ENCODE measurements at places on chromosomes 6 and 20.

DNA sequence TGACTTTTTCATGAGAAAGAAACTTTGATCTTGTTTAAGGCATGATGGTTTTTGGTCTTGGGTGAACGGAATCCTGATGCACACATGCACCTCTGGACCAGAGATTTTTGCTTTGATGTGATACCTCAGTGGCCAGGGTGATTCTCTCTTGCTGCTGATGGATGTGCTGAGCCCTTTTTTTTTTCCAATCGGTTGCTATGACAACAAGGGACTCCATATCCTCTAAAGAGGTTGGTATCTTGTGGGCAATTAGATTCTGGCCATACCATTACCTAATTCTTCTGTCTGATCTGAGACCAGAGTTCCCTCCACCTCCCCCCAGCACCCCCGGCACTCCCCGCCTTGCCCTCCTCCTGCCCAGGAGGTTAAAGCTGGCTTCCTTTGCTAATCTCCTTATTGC, 24.9 kb downstream of the PDYN start:
- no peak for DNase-seq

DNA sequence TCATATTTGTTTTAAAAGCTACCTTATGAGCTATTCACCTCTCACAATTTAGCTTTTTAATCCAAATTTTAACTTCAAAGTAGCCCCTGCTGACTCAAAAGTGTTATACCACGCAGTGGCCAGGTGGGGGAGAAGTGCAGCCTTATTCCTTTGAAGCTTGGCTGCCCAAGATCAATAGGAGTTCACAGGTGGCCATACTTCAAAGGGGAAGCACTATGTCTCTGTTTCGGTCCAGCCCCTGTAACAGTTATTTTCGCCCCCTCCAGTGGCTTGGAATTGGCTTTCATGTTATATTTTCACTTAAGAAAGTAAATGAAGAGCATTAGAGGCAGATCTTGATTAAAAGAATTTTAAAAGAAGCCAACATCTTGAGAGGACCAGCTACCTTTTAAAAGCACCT, 608.4 kb downstream of the EPHA7 start:
- no peak for DNase-seq

- no peak for DNase-seq
Observed at GRCh38 chr6:30684386-30685156, 1.9 kb downstream of the PPP1R18 start.

DNA sequence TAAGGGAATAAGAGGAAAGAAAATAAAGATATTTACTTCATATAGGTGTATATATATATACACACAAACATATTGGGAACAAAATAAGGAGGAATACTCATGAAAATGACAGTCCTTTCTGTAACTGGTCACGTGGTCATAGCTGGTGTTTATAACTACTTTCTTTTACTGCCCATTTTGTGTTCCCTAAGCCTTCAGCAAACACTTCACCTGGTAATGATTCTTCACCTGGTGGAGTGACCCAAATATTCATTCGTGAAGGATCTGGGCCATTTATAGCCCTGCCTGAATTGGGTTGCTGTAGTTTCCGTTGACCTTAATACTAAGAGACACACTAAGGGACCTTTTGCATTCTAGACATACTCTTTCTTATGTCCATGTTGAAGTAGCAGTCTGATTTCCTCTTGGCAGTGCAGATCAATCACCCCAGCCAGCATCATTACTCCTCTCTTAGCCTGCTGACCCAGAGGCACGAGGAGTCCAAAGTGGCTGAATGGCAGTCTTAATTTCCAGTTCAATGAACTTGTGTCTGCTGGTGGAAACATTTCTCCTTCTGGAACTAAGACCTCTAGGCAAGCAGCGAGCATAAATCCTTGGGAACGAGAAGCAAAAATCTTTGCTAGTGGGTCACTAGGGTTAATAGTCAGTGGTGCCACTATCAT, 39.9 kb upstream of the IYD start:
- no peak for DNase-seq

- no peak for DNase-seq
Observed at GRCh38 chr20:50044353-50044960, 61.7 kb downstream of the SNAI1 start.

DNA sequence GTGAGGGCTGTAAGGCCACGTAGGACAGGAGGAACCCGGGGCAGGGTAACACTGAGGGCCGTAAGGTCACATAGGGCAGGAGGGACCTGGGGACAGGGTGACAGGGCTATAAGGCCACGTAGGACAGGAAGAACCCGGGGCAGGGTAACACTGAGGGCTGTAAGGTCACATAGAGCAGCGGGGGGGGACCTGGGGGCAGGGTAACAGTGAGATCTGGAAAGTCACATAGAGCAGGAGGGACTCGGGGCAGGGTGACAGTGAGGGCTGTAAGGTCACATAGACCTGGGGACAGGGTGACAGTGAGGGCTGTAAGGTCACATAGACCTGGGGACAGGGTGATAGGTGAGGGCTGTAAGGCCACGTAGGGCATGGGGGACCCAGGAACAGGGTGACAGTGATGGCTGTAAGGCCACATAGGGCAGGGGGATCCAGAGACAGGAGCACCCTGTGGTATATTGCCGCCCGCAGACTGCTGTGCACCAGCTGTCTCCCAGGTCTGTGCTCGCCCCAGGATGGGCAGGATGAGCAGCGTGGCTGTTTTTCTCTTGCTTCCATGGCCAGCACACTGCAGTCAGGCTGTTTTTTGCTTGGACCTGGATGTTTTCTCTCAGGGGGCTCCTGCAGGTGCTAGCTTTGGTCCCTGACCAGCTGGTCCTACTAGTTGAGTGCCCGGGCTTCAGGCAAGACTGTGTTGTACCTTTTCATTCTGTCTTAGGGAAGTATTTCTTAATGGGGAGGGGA, 55.7 kb downstream of the SYTL3 start:
- DNase-seq = no peak

DNA sequence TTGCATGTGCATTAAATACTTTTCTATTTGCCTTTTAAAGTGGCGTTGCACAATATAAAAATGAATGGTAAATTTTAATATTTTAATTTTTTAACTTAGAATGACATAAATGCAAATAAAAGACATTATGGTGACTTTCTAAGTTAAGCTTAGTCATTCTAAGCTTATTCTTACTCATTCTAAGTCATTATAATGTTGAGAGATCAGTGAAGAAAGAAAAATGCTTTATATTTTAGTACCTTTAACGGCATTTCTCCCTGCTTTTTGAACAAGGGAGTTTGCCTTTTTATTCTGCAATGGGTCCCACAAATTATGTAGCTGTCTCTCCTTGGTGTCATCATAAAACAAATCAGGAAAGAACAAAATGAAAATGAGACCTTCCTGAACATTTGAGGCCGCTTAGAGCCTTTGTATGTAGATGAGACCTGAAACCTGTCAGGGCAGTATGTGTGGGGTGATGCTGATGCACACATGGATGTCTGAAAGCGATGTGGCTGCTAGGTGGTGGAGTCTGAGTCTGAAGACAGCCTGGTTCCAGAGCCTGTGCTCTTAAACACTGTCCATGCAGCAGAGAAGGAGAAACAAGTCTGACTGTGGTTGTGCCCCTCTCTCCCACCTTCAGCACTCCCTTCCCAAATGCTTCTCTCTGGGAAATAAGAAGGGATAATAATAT, 158.0 kb downstream of the PHF3 start:
- no peak for DNase-seq

DNA sequence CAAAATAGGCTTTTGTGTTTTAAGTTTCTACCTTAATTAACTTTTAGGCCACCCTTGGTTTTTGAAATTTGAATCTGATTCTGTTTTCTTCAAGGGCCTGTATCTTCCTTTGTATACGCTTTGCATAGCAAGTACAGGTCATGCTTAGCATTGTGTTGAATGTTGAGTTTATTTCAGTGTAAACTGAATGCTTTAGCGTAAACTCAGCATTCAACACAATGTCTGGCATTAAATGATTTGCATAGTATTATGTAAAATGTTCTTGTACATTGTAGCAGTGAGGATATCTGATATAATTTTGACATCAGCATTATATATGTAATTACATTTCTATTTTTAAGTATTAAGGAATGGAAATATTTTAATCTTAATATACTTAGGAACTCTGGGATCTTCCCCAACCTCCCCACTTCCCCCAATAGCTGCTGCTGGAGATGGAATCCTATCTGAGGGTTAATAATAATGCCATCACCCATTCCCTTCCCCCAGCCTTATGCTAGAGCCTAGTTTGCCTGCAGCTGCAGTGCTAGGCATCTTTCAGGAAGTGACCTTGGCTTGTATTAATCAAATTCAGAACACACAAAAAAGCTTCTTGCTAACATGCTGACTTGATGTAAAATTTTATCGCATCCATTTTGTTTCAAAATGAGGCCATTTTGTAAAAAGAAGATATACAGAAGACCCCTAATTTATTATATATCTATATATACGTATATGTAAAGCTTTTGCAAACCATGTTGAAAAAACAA, 73.1 kb downstream of the NCOA3 start:
- DNase-seq = no peak

GRCh38 chr6:156787569-156788492, 10.7 kb downstream of the ARID1B start:
- DNase-seq = no peak

GRCh38 chr6:35224720-35225119, 11.0 kb downstream of the SCUBE3 start:
- DNase-seq = no peak

GRCh38 chr6:163347021-163347446, 67.5 kb upstream of the QKI start:
- no peak for DNase-seq

DNA sequence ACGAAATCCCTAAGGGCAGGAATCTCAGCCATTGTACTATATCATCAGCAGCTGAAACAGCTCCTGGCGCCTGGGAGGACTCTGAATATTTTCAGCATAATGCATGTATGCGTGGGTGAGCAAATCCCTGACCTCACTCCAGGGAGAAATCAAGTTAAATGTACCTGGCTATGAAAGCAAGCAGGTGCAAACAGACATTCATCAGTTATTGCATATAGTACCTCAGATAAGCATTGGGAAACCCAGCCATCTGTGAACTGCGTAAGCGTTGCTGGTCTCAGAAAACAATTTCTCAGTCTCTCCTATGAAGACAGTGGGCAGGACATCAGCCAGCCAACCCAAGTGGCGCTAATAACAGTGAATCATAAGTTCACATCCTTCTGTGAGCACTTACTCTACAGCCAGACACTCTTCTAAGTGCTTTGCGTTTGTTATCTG, 622.6 kb downstream of the EPM2A start:
- no peak for DNase-seq

- DNase-seq = no peak
Observed at GRCh38 chr6:12802440-12802839, 85.9 kb downstream of the PHACTR1 start.

DNA sequence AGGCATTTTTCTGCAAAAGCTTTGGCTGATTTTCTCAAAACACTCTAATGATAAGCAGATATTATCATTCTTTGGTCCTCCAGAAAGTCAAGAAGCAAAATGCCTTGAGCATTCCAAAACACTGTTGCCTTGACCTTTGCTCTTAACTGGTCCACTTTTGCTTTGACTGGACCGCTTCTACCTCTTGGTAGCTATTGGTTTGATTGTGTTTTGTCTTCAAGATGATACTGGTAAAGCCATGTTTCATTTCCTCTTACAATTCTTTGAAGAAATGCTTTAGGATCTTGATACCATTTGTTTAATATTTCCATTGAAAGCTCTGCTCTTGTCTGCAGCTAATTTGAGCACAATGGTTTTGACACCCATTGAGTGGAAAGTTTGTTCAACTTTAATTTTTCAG, 35.6 kb upstream of the SDHAF4 start:
- DNase-seq = no peak

DNA sequence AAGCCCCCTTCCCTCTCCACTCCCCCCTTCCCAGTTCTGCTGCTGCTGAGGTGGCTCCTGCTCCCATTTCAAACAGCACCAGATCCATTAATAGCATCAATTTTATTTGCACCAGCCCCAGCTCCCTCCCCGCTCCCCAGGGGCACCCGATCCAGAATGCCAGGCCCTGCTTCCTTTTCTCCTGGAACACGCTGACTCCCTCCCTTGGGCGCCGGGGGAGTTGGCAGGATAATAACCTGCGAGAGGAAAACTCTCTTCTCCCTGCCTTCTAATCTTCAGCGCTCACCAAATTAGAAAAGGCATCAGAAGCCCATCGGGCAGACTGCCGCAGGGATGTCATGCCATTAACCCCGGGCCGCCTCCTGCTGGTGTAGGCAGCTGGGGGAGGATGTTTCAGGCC, 77.8 kb downstream of the NCR2 start:
- no peak for DNase-seq

DNA sequence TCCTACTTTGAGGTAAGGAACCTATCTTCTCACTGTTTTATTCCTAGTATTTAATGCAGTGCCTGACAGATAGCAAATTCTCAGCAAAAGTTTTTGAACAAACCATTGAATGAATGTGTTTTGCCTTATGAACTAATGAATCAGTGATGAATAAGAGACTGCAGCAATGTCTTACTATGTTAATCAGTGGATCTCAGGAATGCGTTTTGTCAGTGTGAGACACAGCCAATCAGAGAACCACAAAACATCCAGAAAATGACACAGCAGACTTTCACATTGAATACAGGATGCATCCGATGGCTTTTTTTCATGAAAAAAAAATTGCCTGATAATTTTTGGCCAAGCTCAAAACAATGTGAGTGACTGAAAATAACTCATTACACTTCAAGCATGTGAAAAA, 270.5 kb downstream of the BMP2 start:
- DNase-seq = no peak

Measured in stimulated activated CD8-positive, alpha-beta memory T cell treated with anti-CD3 and anti-CD28 coated beads, Interleukin-15, amount 100 ng/mL, for 24 hours (primary cell).